G401 (cell line): ENCODE measurements at places on chromosomes 2 and 18. TPM values are rescaled to one million over a fixed set of nuclear protein-coding genes. Genes with fewer than 3 reads are reported as not detected.

Gene GNLY
- not detected in 2 replicates for total RNA-seq

Gene IL1R2
- not detected in 2 replicates for total RNA-seq

Gene NOL4
- total RNA-seq = not detected in 2 replicates

Gene DYSF
- total RNA-seq = 0.18 and 3.8 TPM in 2 replicates

Gene RSAD2
- not detected in 2 replicates for total RNA-seq

Gene UGT1A8
- total RNA-seq = not detected in 2 replicates

Gene RAPH1
- 2.8 and 4.4 TPM in 2 replicates for total RNA-seq

GRCh38 chr2:106269591-106270291 lies 75.6 kb upstream of the UXS1 start:
- no peak for DNase-seq

DNA sequence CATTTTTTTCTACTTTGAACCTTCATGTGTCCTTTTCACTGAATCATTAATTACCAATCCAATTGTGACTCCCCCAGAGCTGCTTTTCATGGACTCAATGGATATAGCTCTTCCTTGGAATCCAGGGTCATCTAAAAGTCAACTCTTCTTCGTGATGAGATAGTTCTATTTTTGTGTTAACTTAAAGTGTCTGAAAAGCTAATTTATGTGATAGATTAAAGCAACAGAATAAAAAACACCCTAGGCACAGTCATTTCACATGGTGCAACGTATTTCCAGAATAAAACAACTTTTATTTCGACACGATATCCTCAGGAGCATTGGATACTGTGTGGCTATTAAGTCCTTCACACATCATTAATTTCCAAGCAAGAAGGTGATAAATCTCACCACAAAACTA lies 250.6 kb upstream of the SPHKAP start:
- DNase-seq = no peak

DNA sequence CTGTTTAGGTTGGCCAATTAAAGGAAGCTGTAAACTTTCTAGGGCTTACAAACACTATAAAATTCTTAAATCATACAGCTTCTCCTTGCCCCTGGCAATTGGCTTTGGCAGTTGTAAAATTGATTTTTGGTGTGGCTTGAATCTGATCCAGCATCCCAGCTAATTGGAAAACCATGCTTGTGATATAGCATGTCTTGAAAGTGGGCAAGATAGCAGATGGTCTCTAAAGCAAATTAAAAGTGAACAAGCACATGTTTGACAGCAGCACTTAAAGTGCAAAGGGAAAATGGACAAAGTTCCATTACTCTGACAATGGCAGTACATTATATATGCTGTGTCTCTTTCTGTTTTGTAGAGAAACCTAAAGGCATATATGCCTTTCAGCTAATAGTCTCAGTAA lies 302.9 kb upstream of the NXPH2 start:
- no peak for DNase-seq

GRCh38 chr18:48940854-48941611 lies 9.7 kb downstream of the SMAD7 start:
- peak; percentile 57 for DNase-seq

DNA sequence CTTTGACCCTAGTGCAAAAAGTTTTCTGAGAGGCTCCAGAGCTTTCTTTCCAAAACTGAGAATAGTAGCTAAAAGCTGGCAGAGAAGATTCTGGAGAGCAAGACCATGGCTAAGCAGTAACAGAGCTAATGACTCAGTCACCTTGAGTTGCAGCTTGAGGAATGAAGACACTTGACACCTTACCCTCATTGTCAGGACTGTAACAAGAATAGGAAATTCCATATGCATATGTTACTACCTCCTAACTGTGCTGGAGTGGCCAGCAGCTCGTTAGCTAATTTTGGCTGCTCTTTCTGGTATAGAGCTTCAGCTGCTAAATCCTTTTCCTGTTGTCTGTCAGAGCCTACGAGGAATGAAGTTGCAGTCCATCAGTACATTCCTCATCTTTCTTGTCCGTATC lies 68.6 kb upstream of the LHCGR start:
- no peak for DNase-seq

- no peak for DNase-seq
Measured at GRCh38 chr2:112798979-112799975, 15.0 kb upstream of the IL1A start.

DNA sequence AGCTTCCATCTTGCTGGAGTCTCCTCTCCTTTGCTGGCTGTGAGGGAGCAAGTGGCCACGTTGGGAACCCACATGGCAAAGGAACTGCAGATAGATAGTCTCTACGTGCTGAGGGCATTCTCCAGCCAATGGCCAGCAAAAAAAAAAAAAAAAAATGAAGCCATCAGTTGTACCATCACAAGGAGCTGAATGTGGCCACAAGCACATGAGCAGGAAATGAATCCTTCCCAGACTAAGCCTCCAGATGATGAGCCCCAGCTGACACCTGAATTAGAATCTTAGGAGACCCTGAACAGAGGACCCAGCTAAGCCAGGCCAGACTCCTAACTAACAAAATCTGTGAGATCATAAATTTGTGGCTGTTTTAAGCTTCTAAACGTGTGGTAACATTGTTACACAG lies 57.9 kb downstream of the SPIRE1 start:
- no peak for DNase-seq
